ENCODE measurements at places on chromosomes 3 and 15.

- DNase-seq = no peak
- H3K27me3 ChIP-seq = peaks cover 18% of the 10 kb centered on the region
- H3K4me1 ChIP-seq = no peaks in the 10 kb centered on the region
- no peak overlapping the region for H3K27ac ChIP-seq
Observed at GRCh38 chr15:60318216-60318867, 79.4 kb downstream of the ANXA2 start.

GRCh38 chr3:132033471-132033870 lies 1.3 kb downstream of the CPNE4 start:
- H3K36me3 ChIP-seq = peaks cover 3% of the 10 kb centered on the region
- H3K27me3 ChIP-seq = peaks cover 30% of the 10 kb centered on the region
- H3K4me3 ChIP-seq = no peak overlapping the region
- H3K4me1 ChIP-seq = peaks cover 10% of the 10 kb centered on the region

DNA sequence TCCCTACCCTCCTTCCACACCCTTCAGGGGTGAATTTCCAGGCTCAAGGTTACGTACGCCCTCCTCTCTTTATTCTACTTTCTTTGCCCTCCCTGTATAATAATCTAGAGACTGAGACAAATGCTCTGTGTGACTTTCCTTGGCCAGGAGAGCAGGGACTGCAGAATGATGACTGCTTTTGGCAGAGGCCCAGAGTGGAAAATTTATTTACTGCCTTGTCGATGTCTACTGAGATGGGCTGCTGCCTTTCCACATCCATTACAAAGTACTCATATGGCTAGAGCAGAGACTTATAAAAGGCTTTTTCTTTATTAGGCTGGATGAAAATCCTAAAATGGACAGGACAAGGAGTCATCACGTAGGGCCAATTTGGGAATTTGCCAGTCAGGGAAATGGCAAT lies 576.2 kb downstream of the TUSC7 start:
- H3K4me3 ChIP-seq = no peak overlapping the region
- DNase-seq = no peak
- no peaks in the 10 kb centered on the region for H3K27me3 ChIP-seq
- no peak overlapping the region for H3K27ac ChIP-seq

- H3K4me3 ChIP-seq = no peak overlapping the region
- H3K27ac ChIP-seq = no peak overlapping the region
- peak; percentile 42 for DNase-seq
- H3K27me3 ChIP-seq = peaks cover 35% of the 10 kb centered on the region
- no peaks in the 10 kb centered on the region for H3K36me3 ChIP-seq
Observed at GRCh38 chr3:142586803-142587406, 8.4 kb upstream of the ATR start.

DNA sequence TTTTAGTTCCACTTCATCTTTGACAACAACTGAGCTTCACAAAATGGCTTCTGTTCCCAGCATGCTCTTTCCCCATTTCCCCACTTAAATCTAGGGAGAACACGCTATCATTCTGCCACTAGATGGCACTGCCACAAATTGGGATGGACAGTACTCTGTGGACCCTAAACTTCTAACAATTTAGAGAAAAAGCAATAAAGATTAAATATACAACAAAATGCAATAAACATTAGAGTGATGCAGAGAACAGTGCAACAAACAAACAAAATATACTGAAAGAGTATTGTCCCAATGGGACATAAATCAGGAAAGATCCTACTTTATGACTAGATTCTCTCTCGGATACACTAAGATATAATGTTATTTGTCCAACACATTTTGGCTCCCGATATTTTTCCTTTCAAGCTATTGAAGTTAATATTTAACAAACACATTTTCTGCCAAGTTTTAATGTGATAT lies 169.7 kb upstream of the TMCO5A start:
- no peaks in the 10 kb centered on the region for H3K36me3 ChIP-seq
- H3K4me3 ChIP-seq = no peak overlapping the region
- no peaks in the 10 kb centered on the region for H3K27me3 ChIP-seq
- H3K4me1 ChIP-seq = peaks cover 6% of the 10 kb centered on the region

DNA sequence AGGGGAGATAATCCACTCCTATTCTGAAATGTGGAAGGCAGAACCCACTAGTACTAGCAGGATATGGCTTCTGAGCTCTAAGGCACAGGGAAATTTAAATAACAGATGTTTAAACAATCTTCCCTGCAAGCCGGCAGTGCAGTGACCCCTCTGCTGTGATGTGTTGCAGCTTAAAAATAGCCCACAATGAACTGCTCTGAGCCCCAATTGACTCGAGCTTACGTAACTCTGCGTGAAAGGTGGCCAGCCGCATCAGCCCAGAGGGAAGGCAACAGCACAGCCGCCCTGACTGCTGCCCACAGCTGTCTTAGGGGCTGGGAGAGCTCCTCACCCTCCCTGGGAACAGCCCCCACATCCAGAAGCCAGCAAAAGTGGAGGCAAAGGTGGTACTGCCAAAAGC lies 12.5 kb upstream of the CAMKV start:
- peaks cover 5% of the 10 kb centered on the region for H3K27me3 ChIP-seq
- H3K36me3 ChIP-seq = no peaks in the 10 kb centered on the region
- H3K4me1 ChIP-seq = no peaks in the 10 kb centered on the region
- no peak for DNase-seq

DNA sequence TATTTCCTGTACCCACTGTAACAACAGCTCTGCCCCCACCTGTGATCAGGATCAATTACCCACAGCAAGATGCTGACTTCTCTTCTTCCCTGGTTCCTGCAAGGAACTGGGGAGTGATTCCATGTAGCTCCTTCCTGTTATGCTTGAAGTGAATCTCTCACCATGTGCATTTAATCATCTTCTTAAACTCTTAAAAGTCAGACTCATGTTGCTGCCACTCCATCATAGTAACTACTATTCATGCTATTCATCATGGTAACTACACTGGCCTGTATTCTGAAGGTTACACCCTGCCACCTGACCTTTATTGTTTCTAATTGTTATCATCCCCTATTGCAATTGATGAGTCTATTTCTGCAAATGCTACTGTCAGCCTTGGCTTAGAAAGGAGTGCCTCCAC lies 89.5 kb downstream of the SUCNR1 start:
- DNase-seq = no peak
- H3K4me3 ChIP-seq = no peak overlapping the region
- no peak overlapping the region for H3K27ac ChIP-seq

GRCh38 chr3:120101624-120102023 lies 7.4 kb upstream of the GSK3B start:
- H3K27ac ChIP-seq = no peak overlapping the region
- H3K27me3 ChIP-seq = no peaks in the 10 kb centered on the region
- H3K4me3 ChIP-seq = no peak overlapping the region
- peaks cover 27% of the 10 kb centered on the region for H3K36me3 ChIP-seq
- DNase-seq = no peak
- peaks cover 21% of the 10 kb centered on the region for H3K4me1 ChIP-seq

- no peak overlapping the region for H3K4me3 ChIP-seq
- DNase-seq = no peak
- H3K4me1 ChIP-seq = no peaks in the 10 kb centered on the region
- H3K27me3 ChIP-seq = no peaks in the 10 kb centered on the region
Observed at GRCh38 chr3:140143367-140144069, 208.5 kb downstream of the CLSTN2 start.

DNA sequence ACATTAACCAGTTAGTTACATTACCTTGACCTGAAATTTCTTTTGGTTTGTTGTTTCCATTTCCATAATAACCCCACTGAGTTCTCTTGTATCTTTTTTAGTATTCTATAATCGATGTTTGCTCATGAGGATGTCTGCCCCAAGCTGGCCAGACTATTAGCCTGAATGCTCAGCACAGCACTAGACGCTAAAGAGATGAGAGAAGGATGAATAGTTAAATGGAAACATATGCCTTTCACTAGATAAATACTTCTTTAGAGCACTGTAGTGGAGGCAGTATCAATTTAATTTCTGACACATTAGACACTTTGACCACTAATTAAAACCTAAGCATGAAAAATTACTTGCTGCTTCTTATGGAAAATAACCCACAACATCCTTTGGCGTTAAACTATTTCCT lies 654.9 kb upstream of the KCNMB2 start:
- no peaks in the 10 kb centered on the region for H3K36me3 ChIP-seq
- no peak overlapping the region for H3K4me3 ChIP-seq
- no peak overlapping the region for H3K27ac ChIP-seq
- DNase-seq = no peak
- H3K4me1 ChIP-seq = peaks cover 6% of the 10 kb centered on the region

DNA sequence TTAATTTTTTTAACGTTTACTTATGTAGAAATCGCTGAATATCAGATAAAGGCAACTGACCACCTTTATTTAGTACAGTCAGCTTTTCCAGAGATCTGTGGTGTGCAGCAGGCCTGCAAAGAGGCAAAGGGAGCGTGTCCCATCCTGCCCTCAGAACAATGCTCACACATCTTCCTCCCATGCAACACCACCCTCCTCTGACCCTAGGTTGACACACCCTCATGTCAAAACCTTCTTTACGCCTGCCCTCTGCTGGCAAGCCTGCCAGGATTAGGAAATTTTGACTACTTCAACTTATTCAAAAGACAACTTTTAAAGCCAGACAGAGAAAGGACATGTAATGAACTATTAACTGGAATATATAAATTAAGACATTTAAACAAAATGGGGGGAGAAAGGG lies 513.7 kb downstream of the FOXP1 start:
- H3K4me1 ChIP-seq = peaks cover 65% of the 10 kb centered on the region
- H3K36me3 ChIP-seq = peaks cover 7% of the 10 kb centered on the region
- peak overlapping the region; percentile 45 for H3K27ac ChIP-seq
- H3K27me3 ChIP-seq = no peaks in the 10 kb centered on the region
- DNase-seq = peak; percentile 82

DNA sequence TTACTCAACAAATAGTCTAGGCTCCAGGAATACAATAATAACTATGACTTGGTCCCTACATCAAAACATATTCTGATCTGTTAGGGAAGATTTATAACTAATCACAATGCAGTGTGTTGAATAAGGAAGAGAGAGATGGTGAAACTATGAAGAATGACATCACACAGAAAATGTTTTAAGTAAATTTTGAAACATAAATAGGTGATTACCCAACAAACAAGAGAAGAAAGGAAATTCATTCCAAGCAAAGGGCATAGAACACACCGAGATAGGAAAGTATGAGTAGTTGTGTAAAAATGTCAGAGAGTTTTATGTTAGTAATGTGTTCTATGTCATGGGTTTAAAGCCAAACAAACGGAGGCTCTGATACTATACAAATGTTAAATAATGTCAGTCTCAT lies 13.4 kb downstream of the SEC62 start:
- H3K4me1 ChIP-seq = no peaks in the 10 kb centered on the region
- H3K27me3 ChIP-seq = no peaks in the 10 kb centered on the region
- H3K36me3 ChIP-seq = peaks cover 50% of the 10 kb centered on the region
- H3K4me3 ChIP-seq = no peak overlapping the region
- no peak for DNase-seq

- H3K27ac ChIP-seq = no peak overlapping the region
- peaks cover 34% of the 10 kb centered on the region for H3K27me3 ChIP-seq
- no peak for DNase-seq
- H3K4me3 ChIP-seq = no peak overlapping the region
- no peaks in the 10 kb centered on the region for H3K36me3 ChIP-seq
Observed at GRCh38 chr3:151101270-151101969, 16.0 kb downstream of the MED12L start.

DNA sequence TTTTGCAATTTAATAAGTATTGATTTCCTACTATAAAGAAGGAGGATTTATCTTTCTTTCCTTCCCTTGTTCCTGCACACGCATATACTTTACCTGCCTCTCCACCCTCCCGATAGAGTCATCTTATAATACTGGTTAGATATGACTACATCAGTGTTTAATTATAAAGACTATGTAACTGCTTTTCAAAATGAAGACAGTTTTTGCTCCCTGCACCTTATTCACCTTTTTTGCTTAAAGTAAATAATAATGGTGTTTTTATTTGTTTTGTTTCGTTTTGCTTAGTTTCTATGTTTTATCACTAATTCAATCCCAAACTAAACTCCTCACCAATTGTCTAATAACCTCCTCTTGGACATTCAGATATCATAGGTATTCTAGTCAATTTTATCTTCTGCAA lies 101.9 kb upstream of the RORA start:
- no peak for DNase-seq
- no peak overlapping the region for H3K4me3 ChIP-seq
- H3K27me3 ChIP-seq = peaks cover 3% of the 10 kb centered on the region
- no peak overlapping the region for H3K27ac ChIP-seq

Data from activated CD8-positive, alpha-beta T cell treated with anti-CD3 and anti-CD28 coated beads, Interleukin-2, amount 10 ng/mL, durations not matched to agents 7 days and 5 days (primary cell).